Activated CD4-positive, alpha-beta T cell treated with anti-CD3 and anti-CD28 coated beads for 36 hours (primary cell): ENCODE measurements at places on chromosomes 7 and 10.

DNA sequence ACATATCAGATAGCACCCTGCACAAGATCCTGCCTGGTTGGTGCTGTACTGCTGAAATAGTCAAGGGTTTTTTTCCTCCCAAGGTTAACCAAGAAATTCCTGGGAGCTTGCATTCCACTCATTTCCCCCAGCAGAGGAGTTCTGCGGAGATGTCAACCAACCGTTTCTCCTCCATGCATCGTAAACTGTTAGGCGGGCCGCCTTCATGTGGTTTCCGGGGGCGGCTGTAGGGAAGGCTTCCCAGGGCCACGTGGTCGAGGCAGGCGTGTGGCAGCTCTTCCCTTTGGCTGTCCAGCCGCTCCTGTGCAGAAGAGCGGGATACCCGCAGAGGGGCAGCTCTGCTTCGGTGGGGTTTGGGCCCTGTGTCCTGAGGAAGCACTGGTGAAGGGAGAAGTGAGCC, 113.7 kb downstream of the RGS10 start:
- peak; percentile 33 for DNase-seq

DNA sequence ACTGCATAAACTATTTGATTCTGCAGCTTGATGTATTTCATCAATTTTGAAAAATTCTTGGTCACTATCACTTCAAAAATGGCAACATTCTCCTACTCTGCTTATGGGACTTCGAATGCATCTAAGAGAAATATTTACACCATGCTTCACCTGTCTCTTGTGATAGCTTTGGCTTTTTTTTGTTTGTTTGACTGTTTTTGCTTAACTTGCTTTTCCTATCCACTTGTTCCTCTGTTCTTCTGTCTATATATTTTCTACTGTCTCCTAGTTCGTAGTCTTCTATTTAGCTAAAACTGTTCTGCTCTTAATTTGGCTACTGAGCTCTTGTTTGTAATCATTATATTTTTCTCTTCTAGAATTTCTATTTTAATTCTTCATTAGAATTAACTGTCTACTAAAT, 94.4 kb downstream of the INHBA start:
- DNase-seq = no peak

- DNase-seq = peak; percentile 87
Observed at GRCh38 chr10:101067356-101068083, 5.7 kb downstream of the KAZALD1 start.

- DNase-seq = peak; percentile 55
Observed at GRCh38 chr10:14838582-14839304, 637 bp downstream of the HSPA14 start.

DNA sequence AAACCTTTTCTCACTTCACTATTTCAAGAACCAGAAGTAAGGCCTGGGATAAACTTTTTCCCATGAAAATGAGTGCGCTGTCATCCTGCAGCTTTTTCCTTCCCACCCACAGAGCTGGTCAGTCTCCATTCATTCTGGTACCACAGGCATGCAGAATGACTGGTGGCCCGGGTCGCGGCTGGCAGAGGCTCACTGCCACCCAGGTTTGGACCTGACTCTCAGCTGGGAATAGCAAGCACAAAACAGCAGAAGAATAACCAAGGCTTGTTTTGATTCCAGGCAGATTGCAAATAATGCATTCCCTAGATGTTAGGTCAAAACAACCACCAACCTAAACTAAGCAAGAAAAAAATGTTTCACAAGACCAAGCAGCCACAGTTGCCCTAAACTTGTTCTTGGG, 190.5 kb upstream of the NRP1 start:
- DNase-seq = no peak

- DNase-seq = peak; percentile 24
Observed at GRCh38 chr10:69936091-69936490, 116.6 kb upstream of the MACROH2A2 start.
